ENCODE measurements at places on chromosomes 6 and 20.
A peak's percentile ranks its signal among the peaks of the same experiment; 100 is the strongest.

GRCh38 chr6:158452191-158452590, 107.7 kb upstream of the TMEM181 start:
- peaks cover 9% of the 10 kb centered on the region for H3K36me3 ChIP-seq
- no peak overlapping the region for H3K4me3 ChIP-seq
- no peaks in the 10 kb centered on the region for H3K4me1 ChIP-seq
- no peak overlapping the region for H3K27ac ChIP-seq
- no peaks in the 10 kb centered on the region for H3K27me3 ChIP-seq

- no peak overlapping the region for H3K4me3 ChIP-seq
- H3K27ac ChIP-seq, result no peak overlapping the region
- no peaks in the 10 kb centered on the region for H3K36me3 ChIP-seq
- DNase-seq, result no peak
Measured at GRCh38 chr20:48205786-48206185, 420.5 kb upstream of the SULF2 start.

DNA sequence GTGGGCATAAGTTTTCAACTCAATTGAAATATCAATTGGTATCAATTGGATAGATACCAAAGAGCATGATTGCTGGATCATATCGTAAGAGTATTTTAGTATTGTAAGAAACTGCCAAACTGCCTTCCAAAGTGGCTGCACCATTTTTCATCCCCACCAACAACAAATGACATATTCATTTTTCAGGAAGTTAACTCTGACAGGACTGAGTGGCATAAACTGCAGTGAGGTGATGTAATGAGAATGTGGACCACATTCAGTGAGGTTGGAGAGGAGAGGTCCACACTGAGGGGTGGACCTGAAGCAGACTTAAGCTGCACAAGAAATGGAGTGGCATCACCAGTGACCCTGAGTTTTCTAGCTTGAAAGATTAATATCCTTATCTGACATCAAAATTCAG, 11.6 kb upstream of the CALHM6 start:
- H3K27me3 ChIP-seq, result no peaks in the 10 kb centered on the region
- peak overlapping the region; percentile 29 for H3K27ac ChIP-seq
- H3K4me1 ChIP-seq, result peaks cover 43% of the 10 kb centered on the region
- DNase-seq, result no peak
- no peaks in the 10 kb centered on the region for H3K36me3 ChIP-seq
- H3K4me3 ChIP-seq, result no peak overlapping the region

GRCh38 chr6:163720460-163721235, 306.1 kb downstream of the QKI start:
- no peaks in the 10 kb centered on the region for H3K36me3 ChIP-seq
- no peak overlapping the region for H3K27ac ChIP-seq
- peaks cover 62% of the 10 kb centered on the region for H3K4me1 ChIP-seq
- DNase-seq, result no peak

GRCh38 chr20:31972471-31973021, 4.6 kb downstream of the XKR7 start:
- no peak overlapping the region for H3K27ac ChIP-seq
- no peak overlapping the region for H3K4me3 ChIP-seq
- DNase-seq, result no peak
- peaks cover 35% of the 10 kb centered on the region for H3K27me3 ChIP-seq
- H3K4me1 ChIP-seq, result peaks cover 13% of the 10 kb centered on the region

DNA sequence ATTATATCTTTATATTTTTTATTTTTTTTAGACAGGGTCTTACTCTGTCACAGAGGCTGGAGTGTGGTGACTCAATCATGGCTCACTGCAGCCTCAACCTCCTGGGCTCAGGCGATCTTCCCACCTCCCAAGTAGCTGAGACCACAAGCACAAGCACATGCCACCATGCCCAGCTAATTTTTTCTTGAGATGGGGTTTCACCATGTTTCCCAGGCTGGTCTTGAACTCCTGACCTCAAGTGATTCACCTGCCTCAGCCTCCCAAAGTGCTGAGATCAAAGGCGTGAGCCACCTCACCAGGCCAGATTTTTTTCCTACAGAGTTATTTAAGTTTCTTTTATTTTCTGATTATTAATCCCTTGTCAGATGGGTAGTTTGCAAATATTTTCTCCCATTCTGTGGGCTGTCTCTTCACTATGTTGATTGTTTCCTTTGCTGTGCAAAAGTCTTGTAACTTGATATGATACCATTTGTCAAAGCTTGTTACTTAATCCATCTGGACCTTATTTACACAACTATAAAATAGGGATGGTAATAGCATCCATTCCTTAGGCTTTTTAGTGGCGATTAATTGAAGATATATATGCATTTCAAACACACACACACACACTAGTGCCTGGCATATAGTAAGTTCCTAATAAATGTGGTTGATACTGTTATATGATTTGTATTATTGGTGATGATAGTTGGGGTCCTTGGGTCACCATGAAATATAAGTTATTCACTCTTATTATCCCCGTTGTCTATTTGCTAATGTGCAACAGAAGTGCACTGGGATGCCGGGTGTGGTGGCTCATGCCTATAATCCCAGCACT, 187.1 kb downstream of the BCAS1 start:
- H3K4me3 ChIP-seq, result no peak overlapping the region
- no peaks in the 10 kb centered on the region for H3K27me3 ChIP-seq
- DNase-seq, result no peak
- no peaks in the 10 kb centered on the region for H3K36me3 ChIP-seq

GRCh38 chr6:4585682-4586468, 190.3 kb upstream of the CDYL start:
- peaks cover 9% of the 10 kb centered on the region for H3K27me3 ChIP-seq
- DNase-seq, result no peak
- H3K36me3 ChIP-seq, result no peaks in the 10 kb centered on the region
- H3K4me3 ChIP-seq, result no peak overlapping the region
- H3K4me1 ChIP-seq, result no peaks in the 10 kb centered on the region

DNA sequence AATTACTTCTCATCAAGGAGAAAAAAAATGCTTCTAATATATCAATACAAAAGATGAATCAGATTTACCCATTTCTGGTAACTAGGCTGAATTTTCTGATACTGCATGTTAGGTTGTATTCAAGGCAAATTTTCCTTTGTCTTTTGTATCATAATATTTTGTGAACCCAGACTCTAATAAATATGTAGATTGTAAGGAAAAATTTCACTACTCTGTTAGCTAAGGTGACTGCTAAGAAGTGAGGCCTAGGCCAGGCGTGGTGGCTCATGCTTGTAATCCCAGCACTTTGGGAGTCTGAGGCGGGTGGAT, 12.7 kb downstream of the TP53INP2 start:
- peaks cover 5% of the 10 kb centered on the region for H3K4me1 ChIP-seq
- peaks cover 24% of the 10 kb centered on the region for H3K36me3 ChIP-seq
- no peaks in the 10 kb centered on the region for H3K27me3 ChIP-seq

DNA sequence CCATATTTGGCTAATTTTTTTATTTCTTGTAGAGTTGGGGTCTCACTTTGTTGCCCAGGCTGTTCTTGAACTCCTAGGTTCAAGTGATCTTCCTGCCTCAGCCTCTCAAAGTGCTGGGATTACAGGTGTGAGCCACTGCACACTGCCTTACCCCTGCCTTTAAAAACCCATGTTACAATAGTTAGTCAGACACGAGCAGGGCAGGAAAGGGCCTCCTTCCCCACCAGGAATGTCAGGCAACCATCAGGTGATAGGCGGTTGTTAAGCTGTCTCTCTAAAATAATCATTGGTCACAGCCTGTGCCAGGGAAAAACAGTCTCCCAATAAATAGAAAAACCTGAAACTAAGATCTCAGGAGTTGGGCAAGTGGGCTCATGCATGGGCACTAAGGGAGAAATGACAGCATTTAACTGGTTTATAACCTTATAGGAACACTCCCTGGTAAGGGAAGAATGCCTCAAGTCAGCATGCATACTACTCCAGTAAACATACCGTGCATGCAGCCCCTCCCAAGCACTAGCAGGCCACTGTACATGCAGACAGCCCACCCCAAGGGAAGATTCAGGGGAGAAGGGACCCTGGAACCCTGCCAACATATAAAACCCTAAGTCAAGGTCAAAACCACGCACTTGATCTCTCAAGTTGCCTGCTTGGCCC, 8.4 kb downstream of the OR2H2 start:
- H3K27ac ChIP-seq, result no peak overlapping the region
- no peaks in the 10 kb centered on the region for H3K4me1 ChIP-seq
- peaks cover 17% of the 10 kb centered on the region for H3K27me3 ChIP-seq
- DNase-seq, result no peak

DNA sequence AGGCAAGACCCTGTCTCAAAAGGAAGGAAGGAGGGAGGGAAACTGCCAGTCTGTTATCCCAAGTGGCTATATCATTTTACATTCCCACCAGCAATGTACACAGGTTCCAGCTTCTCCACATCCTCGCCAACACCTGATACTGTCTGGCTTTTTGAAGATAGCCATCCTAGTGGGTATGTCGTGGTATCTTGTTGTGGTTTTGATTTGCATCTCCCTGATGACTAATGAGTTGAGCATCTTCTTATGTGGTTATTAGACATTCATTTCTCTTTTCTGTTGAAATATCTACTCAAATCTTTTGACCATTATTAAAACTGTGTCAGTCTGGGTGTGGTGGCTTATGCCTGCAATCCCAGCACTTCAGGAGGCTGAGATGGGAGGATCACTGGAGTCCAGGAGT, 47.9 kb upstream of the ARID1B start:
- H3K27ac ChIP-seq, result no peak overlapping the region
- H3K27me3 ChIP-seq, result no peaks in the 10 kb centered on the region
- no peak overlapping the region for H3K4me3 ChIP-seq
- peaks cover 20% of the 10 kb centered on the region for H3K4me1 ChIP-seq
- DNase-seq, result no peak

GRCh38 chr6:72825315-72825911, 203.5 kb downstream of the KCNQ5 start:
- H3K27ac ChIP-seq, result no peak overlapping the region
- H3K27me3 ChIP-seq, result no peaks in the 10 kb centered on the region
- no peak for DNase-seq
- H3K4me3 ChIP-seq, result no peak overlapping the region
- peaks cover 10% of the 10 kb centered on the region for H3K36me3 ChIP-seq

DNA sequence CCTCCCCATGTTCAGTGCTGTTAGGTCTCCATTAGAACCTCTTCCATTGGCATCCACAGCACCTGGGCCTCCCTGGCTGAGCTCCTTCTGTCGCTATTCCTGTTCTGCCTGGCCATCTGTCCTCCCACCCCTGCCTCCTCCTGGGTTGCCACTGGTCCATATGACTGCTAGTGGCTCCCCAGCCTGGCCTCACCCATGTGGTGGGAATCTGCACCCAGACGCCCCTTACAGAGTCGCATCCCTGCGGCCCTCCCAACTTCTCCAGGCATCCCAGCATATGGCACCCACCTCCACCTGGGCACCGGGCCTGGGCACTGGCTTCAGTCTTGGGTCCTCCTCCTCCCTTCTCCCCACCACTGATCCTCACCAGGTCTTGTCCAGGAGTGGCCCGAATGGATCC, 7.7 kb downstream of the CDC25B start:
- H3K36me3 ChIP-seq, result peaks cover 34% of the 10 kb centered on the region
- H3K27ac ChIP-seq, result peak overlapping the region; percentile 91
- H3K4me3 ChIP-seq, result no peak overlapping the region
- no peak for DNase-seq
- no peaks in the 10 kb centered on the region for H3K27me3 ChIP-seq

DNA sequence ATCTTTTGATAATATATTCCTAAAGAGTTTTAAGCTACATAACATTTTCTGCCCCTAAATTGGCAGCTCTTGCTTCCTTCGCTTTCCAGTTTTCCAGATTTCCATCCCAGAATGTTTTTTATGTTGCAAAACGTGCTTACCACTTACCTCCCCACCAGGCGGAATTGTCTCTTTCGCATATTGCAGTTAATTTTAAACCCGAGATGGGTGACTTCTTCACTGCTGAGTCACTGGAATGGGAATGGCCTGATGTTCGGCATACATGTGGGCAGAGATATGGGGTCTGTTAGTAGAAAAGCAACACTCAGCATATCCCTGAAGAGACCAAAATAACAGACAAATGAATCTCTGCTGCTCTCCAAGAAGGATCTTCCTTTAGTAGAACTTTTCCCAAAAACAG, 491.2 kb downstream of the PREX1 start:
- peaks cover 39% of the 10 kb centered on the region for H3K27me3 ChIP-seq
- no peak overlapping the region for H3K4me3 ChIP-seq
- H3K4me1 ChIP-seq, result peaks cover 8% of the 10 kb centered on the region
- H3K27ac ChIP-seq, result no peak overlapping the region
- DNase-seq, result no peak
- no peaks in the 10 kb centered on the region for H3K36me3 ChIP-seq

GRCh38 chr6:166683477-166683876, 56.4 kb upstream of the RPS6KA2 start:
- DNase-seq, result no peak
- no peaks in the 10 kb centered on the region for H3K36me3 ChIP-seq
- peaks cover 30% of the 10 kb centered on the region for H3K27me3 ChIP-seq
- no peak overlapping the region for H3K4me3 ChIP-seq
- no peak overlapping the region for H3K27ac ChIP-seq

DNA sequence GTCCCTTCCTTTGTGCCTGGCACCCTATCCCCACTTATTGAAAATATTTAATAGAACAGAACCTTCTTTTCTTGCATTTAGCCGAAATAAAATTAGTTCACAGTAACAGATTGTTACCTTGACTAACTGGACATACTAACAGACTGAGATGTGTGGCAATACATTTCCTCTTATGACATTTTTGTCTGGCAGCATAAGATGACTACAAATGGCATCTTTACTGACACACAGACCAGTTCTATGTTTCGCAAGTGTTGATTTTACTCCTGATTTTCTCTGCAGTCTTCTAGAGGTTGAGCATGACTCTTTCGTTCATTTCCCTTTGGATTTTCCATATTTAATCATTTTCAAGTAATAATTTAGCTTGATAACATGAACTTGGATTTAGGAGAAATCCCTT, 474.6 kb downstream of the CBLN4 start:
- H3K27me3 ChIP-seq, result no peaks in the 10 kb centered on the region
- peak overlapping the region; percentile 39 for H3K27ac ChIP-seq
- no peak for DNase-seq
- no peak overlapping the region for H3K4me3 ChIP-seq

DNA sequence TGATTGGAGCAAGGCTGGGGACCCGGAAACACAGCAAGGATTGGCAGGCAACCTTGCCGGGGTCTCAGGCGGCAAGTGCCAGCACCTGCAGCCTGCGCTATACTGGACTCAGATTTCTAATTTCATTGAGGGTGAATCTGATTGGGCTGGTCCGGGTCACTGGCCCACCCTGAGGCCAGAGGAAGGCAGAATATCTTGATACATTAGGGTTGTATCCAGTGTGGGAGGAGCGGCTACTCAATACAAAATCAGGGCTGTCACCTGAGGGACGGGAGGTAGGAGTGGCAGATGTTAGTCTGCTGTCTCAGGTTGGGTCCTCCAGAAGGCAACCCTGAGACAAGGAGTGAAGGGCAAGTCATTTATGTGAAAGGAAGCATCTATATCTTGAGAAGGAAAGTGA, 40.7 kb downstream of the BFSP1 start:
- H3K4me1 ChIP-seq, result no peaks in the 10 kb centered on the region
- H3K36me3 ChIP-seq, result no peaks in the 10 kb centered on the region
- H3K4me3 ChIP-seq, result no peak overlapping the region

Data from naive B cell (primary cell).